ENCODE measurements at places on chromosomes 1 and 21.

- DNase-seq: peak; percentile 79
Measured at GRCh38 chr1:26145041-26145959, 13.6 kb upstream of the FAM110D start.

DNA sequence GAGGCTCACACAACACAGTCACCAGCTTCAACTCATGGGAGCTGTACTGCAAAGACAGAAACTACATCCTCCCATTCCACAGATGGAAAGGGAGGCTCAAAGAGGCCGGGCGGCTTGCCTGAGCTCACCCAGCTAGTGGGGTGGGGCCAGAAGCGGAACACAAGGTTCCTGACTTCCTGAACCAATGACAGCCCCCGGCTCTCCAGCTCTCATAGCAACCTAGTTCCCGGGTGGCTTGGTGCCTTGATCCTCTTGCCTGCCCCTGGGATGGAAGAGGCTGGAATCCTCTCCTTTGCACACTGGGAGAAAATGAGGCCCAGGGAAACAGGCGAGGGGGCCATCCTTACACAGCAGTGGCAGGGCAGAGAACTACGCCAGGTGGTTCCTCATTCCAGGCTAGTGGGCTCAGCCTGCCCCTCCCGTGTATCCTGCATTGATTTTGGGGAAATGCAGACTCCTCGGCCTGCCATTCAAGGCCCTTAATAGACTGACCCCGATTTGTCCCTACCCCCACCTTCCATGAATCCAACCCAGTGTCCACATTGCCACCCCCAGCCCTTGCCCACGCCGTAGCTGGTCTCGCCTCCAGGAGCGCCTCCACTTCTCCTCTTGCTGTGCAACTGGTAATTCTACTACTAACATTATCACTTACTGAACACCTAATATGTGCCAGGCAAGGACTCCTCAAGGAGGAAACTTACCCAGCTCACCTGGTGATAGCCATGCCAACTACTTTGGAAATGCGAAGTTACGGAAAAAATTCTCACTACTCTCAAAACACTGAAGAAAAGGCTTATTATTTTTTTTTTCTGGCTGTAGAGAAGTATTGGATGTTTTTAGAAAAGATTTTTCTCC, 5.0 kb downstream of the RAP1GAP start:
- no peak for DNase-seq

DNA sequence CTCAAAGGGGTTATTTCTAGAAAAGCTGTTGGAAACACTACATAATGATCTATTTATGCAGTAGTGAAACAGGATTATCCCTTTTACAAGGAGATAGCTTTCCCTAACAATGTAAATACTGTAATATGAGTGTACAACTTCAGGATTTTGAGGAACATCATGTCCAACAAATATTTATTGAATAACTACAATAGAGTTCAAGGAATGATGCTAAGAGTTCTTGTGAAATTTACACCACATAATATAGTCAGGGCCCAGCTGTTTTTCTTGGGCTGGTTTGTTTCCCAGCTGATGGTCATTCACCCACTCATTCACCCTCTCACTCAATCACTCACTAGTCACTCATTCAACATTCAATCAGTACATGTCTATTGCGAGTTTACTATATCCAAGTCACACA, 12.3 kb upstream of the LYPLAL1 start:
- DNase-seq: no peak

GRCh38 chr1:81840805-81841204, 40.1 kb downstream of the ADGRL2 start:
- no peak for DNase-seq

DNA sequence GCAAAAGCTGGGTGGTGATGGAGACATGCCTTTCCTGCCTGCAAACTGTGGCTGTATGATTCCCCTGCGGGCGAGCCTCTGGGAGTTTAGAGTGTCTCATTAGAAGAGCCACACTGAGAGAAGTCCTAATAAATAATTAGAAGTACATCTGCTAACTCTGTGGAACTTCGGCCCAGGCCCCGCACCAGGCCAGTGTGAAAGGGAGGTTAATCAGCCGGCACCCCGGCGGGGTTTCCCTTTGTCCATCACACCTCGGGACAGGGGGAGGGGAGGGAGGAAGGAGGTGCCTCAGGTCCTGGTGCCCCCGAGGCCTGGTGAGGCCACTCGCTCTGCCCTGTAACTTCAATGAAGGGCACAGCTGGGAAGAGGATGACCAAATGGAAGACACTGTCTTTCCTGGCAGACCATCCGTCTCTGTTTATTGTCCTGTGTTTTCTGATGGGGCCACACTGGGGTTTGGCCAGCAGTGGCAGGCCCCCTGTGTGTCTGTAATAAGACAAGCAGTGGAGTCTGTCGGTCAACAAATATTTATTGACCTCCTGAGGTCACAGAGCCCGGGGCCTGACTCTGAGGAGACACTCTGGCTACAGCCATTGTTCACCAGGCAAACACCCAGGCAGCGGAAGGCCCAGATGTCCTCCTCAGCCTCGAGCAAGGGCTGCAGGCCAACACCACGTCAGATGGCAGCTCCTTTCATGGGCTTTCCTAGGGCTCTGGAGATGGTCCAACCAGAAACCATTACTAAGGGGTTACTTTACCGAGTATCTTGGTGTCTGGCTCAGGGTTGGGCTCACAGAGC, 267.5 kb upstream of the RAB4A start:
- no peak for DNase-seq

- no peak for DNase-seq
Measured at GRCh38 chr21:15686506-15686905, 43.3 kb upstream of the USP25 start.

- no peak for DNase-seq
Measured at GRCh38 chr1:49364676-49365075, 588.0 kb upstream of the BEND5 start.

DNA sequence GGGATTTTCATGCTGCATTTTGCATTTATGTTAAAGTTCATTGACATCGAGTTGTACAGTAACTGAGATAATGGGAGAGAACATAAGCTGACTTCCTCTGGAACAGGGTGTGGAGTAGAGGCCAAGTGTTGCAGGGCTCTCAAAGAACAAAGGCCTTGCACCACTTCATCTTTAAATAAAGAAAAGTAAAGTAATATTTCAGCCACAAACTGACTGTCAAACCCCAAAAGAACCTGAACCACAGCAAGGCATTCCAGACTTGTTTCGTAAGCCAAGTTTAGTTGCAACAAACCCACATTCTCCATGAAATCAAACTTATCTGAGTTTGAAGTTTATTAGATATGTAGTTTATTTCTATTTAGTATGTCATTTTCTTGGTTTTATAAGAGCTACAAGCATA, 19.1 kb upstream of the HMGCS2 start:
- DNase-seq: no peak

Measured in Peyer's patch (tissue), 4 donors.